Activated T-cell treated with anti-CD3 and anti-CD28 coated beads, Interleukin-2, amount 50 U/mL, for 4 hours (primary cell): ENCODE measurements at places on chromosomes 6 and 20. TPM values are rescaled to one million over a fixed set of nuclear protein-coding genes. Genes with fewer than 3 reads are reported as not detected.

Gene NKX2-2
- total RNA-seq, result not detected

Gene UBD
- 3.3 TPM for total RNA-seq

Gene DZANK1
- total RNA-seq, result 1.3 TPM

Gene NMBR
- not detected for total RNA-seq

Gene NRSN1
- not detected for total RNA-seq

Gene PTCRA
- total RNA-seq, result not detected

Gene CD24
- total RNA-seq, result 1.7 TPM

Gene BCAS1
- not detected for total RNA-seq

DNA sequence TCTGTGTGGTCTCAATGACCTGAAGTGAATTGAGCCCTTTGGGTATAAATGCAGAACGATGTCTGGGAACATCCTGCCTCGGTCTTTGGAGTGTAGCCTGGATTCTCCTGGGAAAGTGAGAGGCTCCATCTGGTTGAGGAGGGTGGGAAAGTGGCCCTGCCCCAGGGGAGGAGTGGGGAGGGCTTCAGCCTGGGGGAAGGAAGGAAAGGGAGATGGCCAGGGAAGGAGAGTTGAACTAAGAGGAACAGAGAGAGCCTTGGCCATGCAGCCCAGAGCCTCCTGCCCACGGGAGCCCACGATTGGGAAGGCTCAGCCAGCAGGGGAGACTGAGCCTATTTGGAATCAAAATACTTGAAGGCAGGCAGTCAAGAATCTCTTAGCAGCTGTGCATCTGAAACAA is 2.3 kb upstream of the EPB41L1 start:
- DNase-seq, result no peak

DNA sequence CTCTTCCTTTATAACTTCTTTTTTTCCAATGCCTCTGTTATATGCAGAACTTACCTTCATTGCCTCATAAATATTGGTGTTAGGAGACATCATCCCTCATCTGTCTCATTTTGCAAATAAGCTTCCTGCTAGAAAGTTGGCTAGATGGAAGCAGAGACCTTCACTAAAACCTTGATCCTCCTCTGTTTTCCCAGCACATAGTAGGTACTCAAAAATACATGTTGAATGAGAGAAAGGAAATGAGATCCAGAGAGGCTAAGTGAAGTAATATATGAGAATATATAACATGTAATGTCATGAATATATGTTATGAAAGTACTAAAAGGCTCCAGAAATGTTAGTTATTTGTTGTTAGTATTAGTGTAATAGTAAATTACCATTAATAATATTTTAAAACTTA is 91.9 kb downstream of the CDKAL1 start:
- no peak for DNase-seq

- DNase-seq, result no peak
Observed at GRCh38 chr6:31354158-31354863, 2.7 kb downstream of the HLA-B start.

DNA sequence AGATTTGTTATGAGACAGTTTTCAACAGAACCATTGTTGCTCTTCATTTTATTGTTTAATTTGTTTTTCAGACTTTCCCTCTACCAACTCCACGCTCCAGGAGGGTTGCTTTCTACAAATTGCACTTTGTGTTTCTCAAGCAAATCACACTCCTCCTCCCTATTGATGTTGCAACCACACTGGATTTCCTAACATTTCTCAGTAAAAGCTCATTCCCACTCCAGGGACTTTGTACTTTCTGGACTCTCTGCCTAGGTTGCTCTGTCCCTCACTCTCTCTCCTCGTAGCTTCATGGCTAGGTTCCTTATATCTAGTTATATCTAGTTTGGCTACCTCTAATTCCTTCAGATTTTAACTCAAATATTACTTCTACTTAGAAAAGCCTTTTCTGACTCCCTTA is 20.3 kb downstream of the PGK2 start:
- no peak for DNase-seq

DNA sequence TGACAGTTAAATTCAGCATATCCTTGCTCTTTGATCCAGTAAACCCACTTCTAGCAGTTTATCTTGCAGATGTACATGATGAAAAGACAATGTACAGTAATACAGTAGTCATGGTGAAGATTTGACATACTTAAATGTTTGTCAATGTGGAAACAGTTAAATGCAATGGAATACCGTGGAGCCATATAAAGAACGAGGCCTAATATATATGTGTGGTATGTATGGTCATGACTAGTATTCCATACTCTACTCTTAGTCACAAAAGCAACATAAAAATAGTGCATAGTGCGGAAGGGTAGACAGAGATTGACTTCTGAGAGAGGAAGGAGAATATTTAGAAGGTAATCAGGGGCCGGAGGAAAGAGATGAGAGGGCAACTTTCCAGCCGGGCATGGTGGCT is 70.7 kb upstream of the ARMC2 start:
- no peak for DNase-seq

GRCh38 chr6:1164600-1164999 is 147.3 kb upstream of the FOXQ1 start:
- DNase-seq, result no peak

DNA sequence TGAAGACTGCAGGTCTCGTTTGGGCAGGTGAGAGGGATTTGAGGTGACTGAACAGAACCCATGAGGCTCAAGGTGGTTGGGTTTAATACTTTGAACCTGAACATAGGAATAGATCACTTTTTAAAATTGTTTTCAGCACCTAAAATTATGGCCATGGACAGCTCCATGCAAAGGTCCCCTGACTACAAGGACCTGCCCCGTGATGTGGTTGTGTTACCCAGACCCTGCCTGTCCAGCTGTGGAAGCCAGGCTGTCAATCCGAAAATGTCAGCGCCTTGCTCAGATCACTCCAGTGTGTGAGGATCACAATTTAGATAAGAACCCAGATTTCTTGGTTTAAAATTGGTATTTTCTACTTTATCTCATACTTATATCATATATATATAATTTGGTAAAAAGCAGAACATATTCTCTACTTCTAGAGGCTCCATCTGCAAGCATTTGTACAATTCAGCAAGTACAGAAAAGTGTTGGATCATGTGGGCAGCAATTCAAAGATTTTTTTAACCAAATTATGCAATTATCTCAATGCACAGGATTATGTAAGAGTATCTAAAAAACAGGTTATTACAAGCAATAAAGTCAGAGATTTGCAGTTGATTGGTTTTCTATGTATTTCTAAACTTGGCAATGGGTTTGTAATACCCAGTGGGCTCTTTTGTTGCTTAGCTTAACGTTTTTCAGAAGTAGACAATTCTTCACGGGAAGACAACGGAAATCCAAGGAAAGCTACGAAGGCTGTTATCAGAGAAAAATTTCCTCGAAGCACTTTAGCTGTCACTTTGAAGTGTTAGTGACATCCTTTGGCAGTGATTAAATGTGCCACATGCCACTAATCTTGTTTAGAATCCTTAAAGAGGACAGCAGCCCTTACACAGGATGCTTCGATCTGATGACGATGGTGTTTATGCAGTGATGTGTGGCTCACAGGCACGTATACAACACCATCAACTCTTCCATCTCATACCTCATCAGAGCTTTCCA is 24.1 kb upstream of the RPS6KA2 start:
- no peak for DNase-seq

- no peak for DNase-seq
Observed at GRCh38 chr20:4533368-4534133, 188.2 kb upstream of the PRND start.

GRCh38 chr6:41208439-41209106 is 7.6 kb upstream of the TREML2 start:
- DNase-seq, result no peak

DNA sequence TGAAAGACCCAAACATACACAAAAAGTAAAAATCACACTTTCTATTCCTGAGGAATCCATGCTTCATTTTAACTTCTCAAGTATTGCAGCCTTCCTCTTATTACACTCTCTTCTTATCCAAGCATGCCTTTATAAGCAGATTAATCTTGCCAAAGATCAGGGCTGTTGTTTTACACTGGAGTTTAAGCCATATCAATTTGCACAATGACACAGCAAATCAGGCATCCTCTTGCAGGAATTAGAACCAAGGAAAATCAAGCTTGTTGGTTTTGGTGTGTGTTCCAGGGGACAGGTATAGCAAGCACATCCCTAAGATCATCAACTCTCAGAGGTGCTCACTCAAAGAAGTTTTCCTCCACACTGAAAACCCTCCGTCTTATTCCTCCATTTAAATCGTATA is 69.5 kb downstream of the CYP39A1 start:
- DNase-seq, result no peak

- no peak for DNase-seq
Observed at GRCh38 chr6:166307082-166308032, 835 bp downstream of the PRR18 start.

DNA sequence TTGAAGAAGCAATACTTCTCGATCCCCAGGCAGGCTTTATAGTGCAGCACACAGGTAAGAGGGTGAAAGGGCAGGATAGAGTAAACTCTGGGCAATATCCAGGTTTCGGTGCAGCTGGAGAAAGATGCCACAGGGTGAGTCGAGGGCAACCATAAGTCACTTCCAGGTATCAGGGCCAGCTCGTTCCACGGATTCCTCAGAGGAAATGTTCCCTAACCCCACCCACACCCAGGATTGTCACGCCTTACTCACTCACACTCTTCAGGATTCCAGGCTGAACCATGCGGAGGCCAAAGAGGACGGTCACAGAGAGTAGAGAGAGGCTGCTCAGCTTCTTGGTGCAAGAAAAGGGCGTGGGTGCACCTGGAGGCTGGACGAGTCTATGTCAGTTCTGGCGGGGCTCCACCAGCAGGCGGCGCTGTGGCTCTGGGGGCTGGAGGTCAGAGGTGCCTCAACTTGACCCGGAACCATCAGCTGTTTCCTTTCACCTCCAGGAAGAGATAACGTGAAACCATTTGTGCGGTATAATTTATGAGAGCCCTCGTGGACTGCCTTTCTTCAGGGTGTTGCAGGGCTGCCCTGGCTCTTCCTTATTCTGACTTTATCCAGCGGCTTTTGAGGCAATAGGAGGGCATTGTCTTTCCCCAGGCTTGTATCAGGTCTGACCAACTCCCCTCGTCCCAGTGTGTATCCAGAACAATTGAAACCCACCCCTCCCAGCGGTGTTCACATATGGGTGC is 14.5 kb upstream of the WFDC12 start:
- DNase-seq, result peak; percentile 30

- DNase-seq, result no peak
Observed at GRCh38 chr6:357261-357790, 34.2 kb upstream of the IRF4 start.

DNA sequence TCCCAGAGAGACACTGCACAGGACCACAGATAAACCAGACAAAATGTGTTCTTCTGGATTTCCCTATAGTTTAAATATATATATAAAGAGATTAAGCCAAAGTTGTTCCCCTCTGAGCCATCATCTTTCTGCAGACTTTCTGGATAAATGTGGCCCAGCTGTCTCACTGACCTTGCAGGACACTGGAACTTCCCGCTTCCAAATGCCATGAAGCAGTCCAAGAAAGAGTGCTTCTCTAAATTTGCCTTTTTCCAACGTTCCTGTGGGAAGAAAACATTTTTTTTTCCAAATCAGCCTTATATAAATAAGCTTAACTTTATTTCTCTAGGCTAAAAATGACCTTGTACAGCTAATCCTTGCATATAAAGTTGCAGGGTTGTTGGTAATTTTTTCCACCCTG is 65.7 kb downstream of the CYP39A1 start:
- no peak for DNase-seq

DNA sequence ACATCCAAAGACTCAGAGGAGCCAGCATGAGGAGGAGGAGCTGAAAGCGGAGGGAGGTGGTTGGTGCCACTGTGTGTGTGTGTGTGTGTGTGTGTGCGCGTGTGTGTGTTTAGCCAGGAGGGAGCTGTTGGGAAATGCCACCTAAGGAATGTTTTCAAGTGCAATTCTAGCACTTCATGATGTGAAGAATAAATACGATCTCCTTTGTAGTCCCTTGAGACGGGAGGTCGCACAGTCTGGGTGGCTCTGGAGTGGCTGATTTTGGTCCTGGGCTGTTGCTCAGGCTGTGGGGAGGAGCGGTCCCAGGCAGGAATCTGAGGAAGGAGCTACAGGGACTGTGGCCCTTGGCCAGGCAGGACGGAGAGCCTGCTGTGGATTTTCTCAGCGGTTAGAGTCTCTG is 93.7 kb downstream of the PPP1R14C start:
- DNase-seq, result no peak

GRCh38 chr6:24893342-24893850 is 42.4 kb downstream of the RIPOR2 start:
- no peak for DNase-seq

GRCh38 chr6:131014080-131014776 is 48.8 kb downstream of the EPB41L2 start:
- no peak for DNase-seq

DNA sequence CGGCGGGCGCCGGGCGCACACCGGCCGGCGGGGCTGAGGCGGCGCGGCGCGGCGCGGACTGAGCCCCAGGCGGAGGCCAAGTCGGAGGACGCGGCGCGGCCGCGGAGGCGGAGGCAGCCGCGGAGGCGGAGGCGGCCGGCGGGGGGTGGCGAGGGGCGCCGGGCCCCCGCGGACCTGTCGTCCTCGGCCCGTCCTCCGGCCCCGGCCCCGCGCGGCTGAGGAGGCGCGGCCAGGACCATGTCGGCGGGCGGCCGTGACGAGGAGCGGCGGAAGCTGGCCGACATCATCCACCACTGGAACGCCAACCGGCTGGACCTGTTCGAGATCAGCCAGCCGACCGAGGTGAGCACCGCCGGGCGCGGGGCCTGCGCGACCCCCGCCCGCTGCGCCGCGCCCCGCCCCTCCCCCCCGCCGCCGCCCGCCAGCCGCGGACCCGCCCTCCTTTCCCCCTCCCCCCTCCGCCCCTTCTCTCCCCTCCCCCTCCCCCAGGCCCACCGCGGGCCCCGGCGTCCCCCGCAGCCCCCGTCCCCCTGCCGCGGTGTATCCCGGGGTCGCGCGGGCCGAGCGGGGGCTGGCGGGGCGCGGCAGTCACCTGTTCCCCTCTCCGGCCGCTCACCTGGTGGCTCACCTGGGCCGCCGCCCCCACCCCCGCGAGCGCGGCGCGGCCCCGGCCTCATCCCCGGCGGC is at the start of gene AFDN:
Gene AFDN (plus strand): TSS at position 16 of the 687 bp plus-strand sequence. CDS start 222 bp downstream, at position 238.
- DNase-seq, result no peak

DNA sequence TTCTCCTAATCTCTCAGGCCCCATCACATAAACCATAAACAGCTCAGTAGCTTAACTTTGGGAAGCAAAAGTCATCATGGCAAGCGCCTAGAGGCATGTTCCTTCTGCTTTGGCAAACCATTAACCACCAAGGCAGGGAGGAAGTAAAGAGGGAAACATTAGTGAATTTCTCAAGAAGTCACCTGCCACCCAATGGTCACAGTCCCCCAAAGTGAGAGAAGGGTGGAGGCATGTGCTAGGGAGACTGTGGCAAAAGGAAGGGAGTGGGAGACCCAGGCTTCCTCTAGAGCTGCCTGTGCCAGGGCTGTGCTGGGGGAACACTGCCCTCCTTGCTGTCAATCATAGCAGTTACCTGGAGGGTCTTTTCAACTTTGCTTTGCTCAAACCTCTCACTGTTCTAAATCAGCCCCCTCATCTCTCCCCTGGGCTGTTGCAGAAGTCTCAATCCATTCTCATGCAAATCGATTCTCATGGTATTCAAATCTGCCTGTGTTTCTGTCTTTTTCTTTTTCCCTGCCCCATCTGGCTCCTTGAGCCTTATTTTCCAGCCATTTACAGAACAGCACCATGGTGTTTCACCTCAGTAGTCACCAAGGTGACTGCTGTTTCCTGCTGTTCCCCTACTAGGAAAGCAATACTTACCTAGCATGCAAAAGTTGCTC is 1.8 kb upstream of the RNF24 start:
- DNase-seq, result no peak

GRCh38 chr6:21309807-21310221 is 283.7 kb upstream of the SOX4 start:
- no peak for DNase-seq
